Stimulated activated CD8-positive, alpha-beta memory T cell treated with anti-CD3 and anti-CD28 coated beads, Interleukin-4, amount 100 ng/mL, for 4 hours (primary cell): ENCODE measurements at places on chromosomes 3 and 15.

DNA sequence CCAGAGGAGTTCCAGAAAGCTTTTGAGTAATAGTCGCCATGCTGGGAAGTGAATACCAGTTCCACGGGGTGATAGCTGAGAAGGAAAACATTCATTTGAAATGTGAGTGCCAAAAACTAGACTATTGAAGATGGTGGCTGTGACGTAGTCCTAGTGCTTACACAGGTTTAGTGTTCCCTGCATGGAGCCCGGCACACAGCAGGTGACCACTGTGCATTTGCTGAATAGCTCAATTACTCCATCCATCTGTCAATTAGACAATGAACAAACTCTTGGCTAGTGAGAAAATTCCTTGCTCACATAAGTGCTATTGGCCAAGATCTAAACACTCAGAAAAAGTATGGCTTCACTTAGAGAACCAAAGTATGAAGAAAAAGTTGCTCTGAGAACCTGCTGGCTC is 448.1 kb upstream of the WNT5A start:
- no peak for DNase-seq

DNA sequence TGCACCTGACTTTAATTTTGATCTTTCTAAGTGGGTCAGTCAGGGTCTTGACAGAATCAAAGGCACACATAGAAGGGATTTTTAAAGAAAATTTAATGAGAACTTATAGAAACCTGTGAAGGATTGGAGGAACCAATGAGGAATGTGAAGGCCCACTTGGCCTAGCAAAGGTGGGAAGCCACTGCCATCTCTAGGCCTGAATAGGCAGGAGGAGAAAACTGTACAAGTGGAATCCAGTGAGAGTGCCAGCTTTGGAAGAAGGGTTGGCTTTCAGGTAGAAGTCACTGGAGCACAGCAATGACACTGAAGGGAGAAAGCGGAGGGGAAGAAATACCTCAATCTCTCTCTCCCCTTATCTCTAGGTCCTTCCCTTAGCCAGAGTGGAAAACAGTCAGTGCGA is 380.7 kb upstream of the KCNMB2 start:
- DNase-seq = no peak

- DNase-seq = no peak
Observed at GRCh38 chr3:114411811-114412803, 118.3 kb downstream of the TIGIT start.

DNA sequence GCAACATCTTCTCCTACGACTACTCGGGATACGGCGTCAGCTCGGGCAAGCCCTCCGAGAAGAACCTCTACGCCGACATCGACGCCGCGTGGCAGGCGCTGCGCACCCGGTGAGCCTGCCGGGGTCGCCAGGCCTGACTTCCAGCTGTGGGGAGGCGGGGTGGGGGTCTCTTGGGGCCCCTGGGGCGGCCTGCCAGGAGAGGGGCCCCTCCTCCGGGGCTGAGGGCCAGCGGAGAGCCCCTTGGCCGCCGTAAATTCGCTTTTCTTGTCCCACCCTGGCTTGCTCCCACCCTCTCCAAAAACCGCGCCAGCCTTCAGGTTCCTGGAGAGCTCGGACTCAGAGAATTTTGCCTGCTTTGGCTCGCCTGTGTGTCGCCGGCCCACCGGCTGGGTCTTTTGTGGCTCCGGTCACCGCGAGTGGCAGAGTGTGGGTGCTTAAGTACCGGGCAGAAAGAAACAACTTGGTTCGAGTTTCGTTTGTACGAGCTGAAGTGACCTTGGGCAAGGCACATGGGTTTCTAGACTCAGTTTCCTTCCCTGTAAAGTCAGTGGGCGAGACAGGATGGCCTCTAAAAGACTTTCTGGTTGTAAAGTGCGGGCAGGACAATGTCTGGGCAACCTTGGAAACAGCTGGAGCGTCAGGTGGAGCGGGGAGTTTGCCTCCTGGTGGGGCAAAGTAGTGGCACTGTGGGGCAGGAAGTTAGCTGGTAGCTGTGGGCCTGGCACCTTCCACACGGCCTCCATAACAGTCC is 976 bp downstream of the ABHD17C start:
- no peak for DNase-seq

DNA sequence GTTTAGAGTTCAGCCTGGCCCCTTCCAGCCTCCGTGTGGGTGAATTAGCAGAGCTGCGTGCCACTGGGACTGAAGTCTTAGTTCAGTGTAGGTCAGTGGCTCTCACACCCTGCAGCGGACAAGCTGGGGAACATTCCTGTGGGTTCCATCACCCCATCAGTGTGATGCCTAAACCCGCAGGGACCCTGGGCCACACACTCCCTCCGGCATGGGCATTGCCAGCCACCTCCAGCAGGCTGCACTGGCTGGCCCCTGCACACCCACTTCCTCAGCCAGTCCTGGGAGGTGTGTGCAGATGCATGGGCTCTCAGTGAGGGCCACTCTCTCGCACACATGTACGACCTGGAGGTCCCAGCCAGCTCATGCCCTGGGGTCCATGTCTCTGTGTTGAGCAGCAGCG is 32.1 kb upstream of the TOPBP1 start:
- no peak for DNase-seq

DNA sequence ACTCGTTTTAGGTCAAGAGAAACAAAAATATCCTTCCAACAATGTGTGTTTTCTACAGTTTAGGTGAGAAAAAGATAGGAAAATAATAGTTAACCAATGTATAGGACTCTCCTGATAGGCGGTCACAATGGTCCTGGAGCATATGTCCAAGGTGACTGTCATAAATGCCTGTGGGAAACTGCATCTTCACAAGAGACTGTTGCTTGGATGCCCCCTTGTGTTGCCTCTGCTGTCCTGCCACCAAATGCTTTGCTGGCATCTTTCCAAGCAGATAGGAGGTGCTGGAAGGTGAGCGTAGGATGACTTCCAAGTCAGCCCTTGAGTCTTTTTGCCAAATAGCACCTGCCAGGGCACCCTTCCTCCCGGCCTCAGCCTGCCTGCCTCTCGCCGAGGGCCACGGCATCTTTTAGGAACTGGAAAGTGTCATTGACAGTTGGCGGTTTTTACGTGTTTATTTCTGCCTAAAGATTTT is 24.1 kb upstream of the SACM1L start:
- peak; percentile 20 for DNase-seq

- DNase-seq = peak; percentile 44
Observed at GRCh38 chr3:63818282-63819150, 583 bp upstream of the C3orf49 start.
